ENCODE measurements at places on chromosomes 16 and 17.

GRCh38 chr17:31415004-31415454, 23.6 kb downstream of the RAB11FIP4 start:
- DNase-seq, result no peak

- DNase-seq, result no peak
These were observed 416.8 kb upstream of the SALL1 start for GRCh38 chr16:51567911-51568310.

DNA sequence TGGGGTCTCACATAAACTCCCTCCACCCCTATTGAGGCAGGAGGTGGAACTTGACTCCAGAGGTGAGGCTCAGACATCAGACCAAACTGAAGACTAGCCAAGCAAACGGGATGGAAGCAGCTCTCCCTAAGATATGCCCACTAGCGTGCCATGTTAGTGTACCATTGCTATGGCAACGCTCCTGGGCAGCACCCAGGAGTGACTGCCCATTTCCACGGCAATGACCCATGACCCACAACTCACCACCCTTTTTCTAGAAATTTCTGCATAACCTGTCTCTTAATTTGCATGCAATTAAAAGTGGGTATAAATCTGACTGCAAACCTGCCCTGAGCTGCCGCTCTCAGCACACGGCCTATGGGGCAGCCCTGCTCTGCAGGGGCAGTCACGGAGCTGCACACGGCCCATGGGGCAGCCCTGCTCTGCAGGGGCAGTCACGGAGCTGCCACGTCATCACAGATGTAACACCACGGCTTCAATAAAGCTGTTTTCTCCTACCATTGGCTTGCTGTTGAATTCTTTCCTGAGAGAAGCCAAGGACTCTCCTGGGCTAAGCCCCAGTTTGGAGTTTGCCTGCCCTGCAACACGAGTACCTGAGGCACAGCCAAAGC, 164.3 kb downstream of the RBFOX3 start:
- no peak for DNase-seq

- DNase-seq, result no peak
These were observed 184.4 kb upstream of the CDH11 start for GRCh38 chr16:65306300-65306699.

DNA sequence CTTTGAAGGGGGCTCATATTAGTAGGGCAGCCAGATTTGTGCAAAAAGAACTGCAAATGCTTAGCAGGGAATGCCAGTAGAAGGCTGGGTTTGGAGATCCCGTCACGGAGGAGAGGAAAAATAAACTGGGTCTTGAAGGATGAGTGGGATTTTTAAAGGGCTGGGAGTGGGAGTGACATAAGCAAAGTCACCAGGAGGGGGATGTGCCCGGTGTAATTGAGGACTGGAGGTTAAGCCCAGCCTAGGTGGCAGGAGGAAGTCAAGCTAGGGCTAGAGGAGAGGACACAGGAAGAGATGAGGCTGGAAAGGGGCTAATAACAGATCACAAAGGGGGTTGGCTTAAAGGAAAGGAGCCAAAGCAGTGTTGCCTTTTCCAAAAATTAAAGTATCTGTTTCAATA, 23.2 kb upstream of the LONP2 start:
- no peak for DNase-seq

All from activated CD4-positive, CD25-positive, alpha-beta regulatory T cell treated with anti-CD3 and anti-CD28 coated beads, Interleukin-2, amount 50 U/mL, for 72 hours (primary cell).